Coronary artery (tissue), 2 donors: ENCODE measurements at places on chromosomes 4 and X.

GRCh38 chrX:116009861-116010710 lies 160.5 kb upstream of the AGTR2 start:
- no peak for DNase-seq

GRCh38 chr4:23962462-23962861 lies 72.6 kb upstream of the PPARGC1A start:
- DNase-seq: no peak

DNA sequence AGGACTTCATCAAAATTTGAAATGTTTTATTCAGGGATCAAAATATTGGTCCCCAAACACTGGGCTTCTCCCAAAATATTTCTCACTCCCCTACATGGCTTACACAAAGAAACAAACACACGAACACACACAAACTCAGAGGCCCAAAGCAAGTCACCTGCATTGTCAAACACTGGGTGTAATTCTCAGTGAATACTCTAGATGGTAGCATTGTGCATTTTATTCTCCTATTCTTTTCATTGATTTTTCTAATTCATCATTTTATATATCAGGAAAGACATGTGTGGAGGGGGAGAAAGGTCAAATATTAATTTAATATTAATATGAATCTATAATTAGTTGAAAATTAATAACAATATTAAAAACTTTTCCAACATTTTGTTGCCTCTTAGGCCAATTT lies 72.3 kb upstream of the TNMD start:
- no peak for DNase-seq

- DNase-seq: no peak
These were observed 16.3 kb upstream of the IDS start for GRCh38 chrX:149521438-149521837.

GRCh38 chrX:34638116-34638515 lies 19.0 kb downstream of the TMEM47 start:
- no peak for DNase-seq

GRCh38 chrX:49934148-49934547 lies 11.8 kb downstream of the CLCN5 start:
- no peak for DNase-seq

DNA sequence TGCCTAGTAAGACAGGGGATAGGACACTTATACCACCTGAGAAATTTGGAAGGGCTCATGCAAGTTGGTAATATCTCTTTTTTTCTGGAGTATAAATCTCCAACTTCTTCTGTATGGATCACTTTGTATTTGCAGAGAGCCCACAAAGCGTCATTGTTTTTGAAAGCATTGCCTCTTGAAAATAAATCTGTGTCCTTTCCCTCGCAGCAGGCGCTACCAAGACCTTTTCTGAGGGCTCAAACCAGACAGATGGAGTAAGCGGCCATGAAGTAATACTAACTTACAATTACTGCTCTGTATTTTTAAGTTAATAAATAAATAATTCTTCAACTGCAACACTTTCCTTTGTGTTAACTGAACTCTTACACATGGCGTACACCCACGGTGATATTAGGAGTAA lies 56.0 kb upstream of the FBXW7 start:
- no peak for DNase-seq
